ENCODE measurements at places on chromosomes 2 and 18. TPM values are rescaled to one million over a fixed set of nuclear protein-coding genes. Genes with fewer than 3 reads are reported as not detected.

DCDC2C gene
- not detected for total RNA-seq

AGXT gene
- 0.36 TPM for total RNA-seq

EFHD1 gene
- 73.5 TPM for total RNA-seq

CYP1B1 gene
- 86.7 TPM for total RNA-seq

TWIST2 gene
- 4.2 TPM for total RNA-seq

USP40 gene
- 26.6 TPM for total RNA-seq

KCNIP3 gene
- 17.5 TPM for total RNA-seq

C1GALT1C1L gene
- total RNA-seq = 0.54 TPM

ANKRD53 gene
- not detected for total RNA-seq

NR4A2 gene
- total RNA-seq = 0.85 TPM

IL1RL2 gene
- total RNA-seq = not detected

RAX gene
- total RNA-seq = not detected

INHA gene
- total RNA-seq = 1.2 TPM

CLIP4 gene
- 43.0 TPM for total RNA-seq

ATP6V1B1 gene
- total RNA-seq = 0.18 TPM

SMAD4 gene
- total RNA-seq = 61.3 TPM

AGBL5 gene
- 55.6 TPM for total RNA-seq

ALLC gene
- total RNA-seq = not detected

KIF1A gene
- total RNA-seq = 132 TPM

LRRFIP1 gene
- 121 TPM for total RNA-seq

GAREM2 gene
- 12.4 TPM for total RNA-seq

CDH2 gene
- total RNA-seq = 42.3 TPM

MYOM1 gene
- total RNA-seq = 0.92 TPM

ANKRD30BL gene
- not detected for total RNA-seq

CHRNG gene
- not detected for total RNA-seq

MARS2 gene
- 8.7 TPM for total RNA-seq

GPBAR1 gene
- 0.18 TPM for total RNA-seq

IL1F10 gene
- not detected for total RNA-seq

PRKD3 gene
- total RNA-seq = 21.8 TPM

AMER3 gene
- not detected for total RNA-seq

CRYGC gene
- total RNA-seq = not detected

AQP12B gene
- not detected for total RNA-seq

REG3G gene
- not detected for total RNA-seq

CAPG gene
- 202 TPM for total RNA-seq

OTX1 gene
- 4.2 TPM for total RNA-seq

MEIS1 gene
- total RNA-seq = 2.0 TPM

GBX2 gene
- total RNA-seq = 10.2 TPM

GKN2 gene
- total RNA-seq = not detected

TRIM43B gene
- not detected for total RNA-seq

HOXD4 gene
- 1.4 TPM for total RNA-seq

SP140 gene
- total RNA-seq = 1.1 TPM

OR6B2 gene
- total RNA-seq = not detected

STON1 gene
- 0.92 TPM for total RNA-seq

Measured in Panc1 (cell line).